ENCODE measurements at places on chromosomes 13 and 19. TPM values are rescaled to one million over a fixed set of nuclear protein-coding genes. Genes with fewer than 3 reads are reported as not detected.
A peak's percentile ranks its signal among the peaks of the same experiment; 100 is the strongest.

DNA sequence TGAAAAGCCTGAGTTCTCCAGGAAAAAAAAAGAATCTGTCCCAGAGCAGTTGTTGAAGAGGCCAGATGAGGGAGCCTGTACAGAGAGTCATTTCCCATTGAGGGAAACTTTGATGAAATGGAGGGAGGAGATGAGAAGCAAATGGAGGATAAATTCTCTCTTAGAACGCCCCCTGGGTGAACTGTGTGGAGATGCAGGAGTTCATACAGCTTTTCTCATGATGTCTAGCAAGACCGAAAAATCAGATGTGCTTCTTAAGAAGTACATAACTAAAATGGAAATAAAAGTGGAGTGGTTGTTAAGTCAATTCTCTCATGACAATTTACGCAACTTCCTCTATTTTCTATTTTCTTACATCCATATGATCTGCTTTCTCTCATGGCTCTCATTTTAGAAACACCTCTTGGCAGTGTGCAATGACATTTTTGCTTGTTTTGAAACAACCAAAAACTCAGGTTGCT is 1263.1 kb downstream of the PCDH9 start:
- H3K4me1 ChIP-seq, result no peaks in the 10 kb centered on the region
- H3K27me3 ChIP-seq, result no peaks in the 10 kb centered on the region
- DNase-seq, result no peak
- H3K4me3 ChIP-seq, result no peak overlapping the region

DNA sequence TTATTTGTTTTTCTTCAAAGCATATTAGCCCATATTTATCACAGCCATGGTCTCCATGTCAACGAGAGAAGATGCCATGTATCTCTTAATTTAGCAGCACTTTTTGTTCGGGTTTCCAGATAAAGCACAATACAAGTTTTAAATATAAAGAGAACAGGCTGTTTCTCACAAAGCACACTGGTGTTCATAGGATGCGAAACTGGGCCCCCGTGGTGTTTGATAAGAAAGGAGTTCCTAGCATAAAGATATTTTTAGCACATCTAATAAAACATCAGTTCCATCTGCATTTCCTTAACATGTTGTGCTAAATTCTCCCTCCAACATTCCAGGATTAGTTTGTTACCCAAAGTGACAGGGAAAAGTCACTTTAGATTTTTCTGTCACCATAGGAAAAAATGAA is 72.4 kb upstream of the EDNRB start:
- no peaks in the 10 kb centered on the region for H3K36me3 ChIP-seq
- no peak overlapping the region for H3K4me3 ChIP-seq
- H3K27ac ChIP-seq, result no peak overlapping the region
- H3K27me3 ChIP-seq, result peaks cover 15% of the 10 kb centered on the region
- H3K4me1 ChIP-seq, result no peaks in the 10 kb centered on the region

GRCh38 chr13:112065521-112065866 is 1.5 kb upstream of the SOX1 start:
- peaks cover 3% of the 10 kb centered on the region for H3K4me1 ChIP-seq
- peak overlapping the region; percentile 66 for H3K4me3 ChIP-seq
- no peak for DNase-seq

ZNF234 gene
- 3.7 TPM for total RNA-seq

GRCh38 chr13:111623743-111624505 is 303.5 kb downstream of the TEX29 start:
- no peaks in the 10 kb centered on the region for H3K4me1 ChIP-seq
- H3K4me3 ChIP-seq, result no peak overlapping the region
- DNase-seq, result no peak
- no peak overlapping the region for H3K27ac ChIP-seq
- H3K27me3 ChIP-seq, result no peaks in the 10 kb centered on the region

GRCh38 chr13:47397739-47398138 is 500.9 kb upstream of the HTR2A start:
- no peak overlapping the region for H3K27ac ChIP-seq
- no peaks in the 10 kb centered on the region for H3K36me3 ChIP-seq
- no peaks in the 10 kb centered on the region for H3K4me1 ChIP-seq
- no peak for DNase-seq
- no peaks in the 10 kb centered on the region for H3K27me3 ChIP-seq
- H3K4me3 ChIP-seq, result no peak overlapping the region

DNA sequence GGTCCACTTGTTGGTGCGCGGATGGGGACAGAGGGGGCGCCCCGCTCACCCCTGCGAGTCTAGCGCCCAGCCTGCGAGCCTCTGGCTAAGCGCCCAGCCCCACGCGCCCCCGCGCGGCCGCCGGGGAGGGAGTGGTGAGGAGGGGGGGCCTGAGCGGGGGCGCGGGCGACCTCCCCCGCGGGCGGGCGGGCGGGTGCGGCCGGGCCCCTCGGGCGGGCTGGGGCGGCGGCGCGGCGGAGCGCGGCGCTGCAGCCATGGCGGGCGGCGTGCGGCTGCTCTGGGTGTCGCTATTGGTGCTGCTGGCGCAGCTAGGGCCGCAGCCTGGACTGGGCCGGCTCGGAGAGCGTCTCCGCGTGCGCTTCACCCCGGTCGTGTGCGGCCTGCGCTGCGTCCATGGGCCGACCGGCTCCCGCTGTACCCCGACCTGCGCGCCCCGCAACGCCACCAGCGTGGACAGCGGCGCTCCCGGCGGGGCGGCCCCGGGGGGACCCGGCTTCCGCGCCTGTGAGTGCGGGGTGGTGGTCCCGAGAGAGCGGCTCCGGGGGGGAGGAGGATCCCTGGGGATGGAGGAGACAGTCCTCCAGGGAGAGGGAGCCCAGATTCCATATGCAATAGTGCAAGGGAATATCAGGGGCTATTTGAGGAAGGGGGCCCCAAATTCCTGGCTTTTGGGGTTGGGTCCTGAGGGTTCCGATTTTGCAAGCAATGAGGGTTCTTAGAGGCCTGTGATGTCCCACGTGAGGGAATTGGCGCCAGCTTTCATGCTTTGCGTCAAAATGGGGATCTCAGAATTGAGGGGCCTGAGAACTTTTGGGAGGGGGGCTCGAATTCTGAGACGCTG is at the start of gene LTBP4:
TSS of gene LTBP4 (plus strand) at position 236 of the 841 bp plus-strand sequence. CDS start at position 255, 19 bp downstream.
- H3K4me3 ChIP-seq, result peak within 1 kb of the TSS; percentile 83
- peak within 1 kb of the TSS; percentile 27 for H3K27ac ChIP-seq

ZNF700 gene
- total RNA-seq, result 14.3 TPM

RNF17 gene
- total RNA-seq, result 1.1 TPM

TRAPPC5 gene
- total RNA-seq, result 69.8 TPM

DNA sequence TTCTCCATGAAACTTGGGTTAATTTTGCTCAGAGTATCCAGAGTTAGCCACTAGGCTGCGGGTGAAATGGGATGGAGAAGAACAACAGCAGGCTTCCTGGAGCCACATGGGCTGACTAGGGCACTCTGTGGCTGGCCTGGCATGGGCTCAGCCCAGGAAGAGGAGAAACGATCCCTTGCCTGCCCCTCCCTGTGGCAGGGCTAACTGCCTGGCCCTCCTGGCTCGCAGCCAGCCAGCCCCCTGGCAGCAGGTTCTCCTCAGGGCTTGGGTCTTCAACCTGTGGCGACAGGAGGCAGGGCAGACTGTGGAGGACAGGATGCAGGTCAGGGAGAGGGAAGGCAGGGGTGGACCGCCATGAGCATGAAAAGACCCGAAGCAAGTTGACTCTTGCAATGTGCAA is 78.7 kb upstream of the GPR183 start:
- no peaks in the 10 kb centered on the region for H3K27me3 ChIP-seq
- H3K27ac ChIP-seq, result peak overlapping the region; percentile 98
- DNase-seq, result no peak
- peaks cover 4% of the 10 kb centered on the region for H3K36me3 ChIP-seq
- peak overlapping the region; percentile 21 for H3K4me3 ChIP-seq

GRCh38 chr13:71255633-71256032 is 611.4 kb downstream of the DACH1 start:
- H3K36me3 ChIP-seq, result no peaks in the 10 kb centered on the region
- H3K4me3 ChIP-seq, result no peak overlapping the region
- H3K27me3 ChIP-seq, result no peaks in the 10 kb centered on the region
- no peak overlapping the region for H3K27ac ChIP-seq

DNA sequence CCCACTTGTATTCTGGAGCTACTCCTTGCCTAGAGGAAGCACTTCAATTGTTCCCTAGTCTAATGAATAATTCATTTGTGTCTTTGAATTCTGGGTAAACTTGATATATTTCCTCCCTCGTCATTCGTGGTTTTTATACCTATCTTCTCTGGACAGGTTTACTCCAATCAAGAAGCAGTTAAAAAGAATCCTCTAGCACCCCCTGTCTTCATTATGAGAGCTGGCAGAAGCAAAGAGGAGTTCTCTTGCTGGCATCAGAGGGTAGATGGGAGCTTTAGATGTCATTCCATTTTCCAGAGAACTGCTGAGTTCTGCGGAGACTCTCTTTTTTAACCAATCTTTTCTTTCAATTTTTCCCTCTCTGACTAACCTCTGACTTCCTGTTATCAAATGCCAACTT is 627.7 kb downstream of the FGF9 start:
- peaks cover 6% of the 10 kb centered on the region for H3K27me3 ChIP-seq
- H3K36me3 ChIP-seq, result no peaks in the 10 kb centered on the region
- no peaks in the 10 kb centered on the region for H3K4me1 ChIP-seq

DNA sequence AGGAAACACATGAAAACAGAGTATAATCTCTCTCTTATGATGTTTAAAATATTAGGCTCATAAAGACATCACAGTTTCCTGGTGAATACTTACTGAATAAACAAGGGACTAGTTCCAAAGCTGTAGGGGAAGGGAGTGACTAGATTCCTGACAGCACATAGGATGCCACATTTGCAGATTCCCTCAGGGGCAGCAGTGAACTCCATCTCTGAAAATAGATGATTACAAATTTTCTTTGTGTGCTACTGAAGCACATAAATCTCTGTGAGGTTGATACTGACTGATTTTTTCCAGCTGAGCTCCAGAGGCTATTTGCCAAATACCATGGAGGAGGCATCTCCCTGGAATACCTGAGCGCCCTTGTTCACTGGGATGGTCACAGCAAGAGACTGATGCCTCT is 77.3 kb downstream of the FGF9 start:
- H3K27ac ChIP-seq, result no peak overlapping the region
- H3K4me3 ChIP-seq, result no peak overlapping the region
- H3K27me3 ChIP-seq, result peaks cover 1% of the 10 kb centered on the region
- H3K4me1 ChIP-seq, result no peaks in the 10 kb centered on the region
- H3K36me3 ChIP-seq, result peaks cover 5% of the 10 kb centered on the region
- no peak for DNase-seq

- no peaks in the 10 kb centered on the region for H3K27me3 ChIP-seq
- H3K4me1 ChIP-seq, result no peaks in the 10 kb centered on the region
- H3K36me3 ChIP-seq, result no peaks in the 10 kb centered on the region
- no peak for DNase-seq
These were observed 326.0 kb upstream of the SPRY2 start for GRCh38 chr13:80666782-80667552.

ZNF345 gene
- total RNA-seq, result 8.2 TPM

TPTE2 gene
- total RNA-seq, result not detected

ALG11 gene
- 23.8 TPM for total RNA-seq

SULT2A1 gene
- total RNA-seq, result not detected

Measured in T-helper 17 cell (primary cell).